Fibroblast of mammary gland (primary cell): ENCODE measurements at places on chromosomes 2 and 18.

GRCh38 chr18:13494871-13495445 lies 231.4 kb downstream of the FAM210A start:
- no peak for DNase-seq

- no peak for DNase-seq
Observed at GRCh38 chr2:9965119-9965822, 13.8 kb downstream of the GRHL1 start.

GRCh38 chr2:86372641-86373502 lies 35.4 kb upstream of the REEP1 start:
- peak; percentile 36 for DNase-seq

- no peak for DNase-seq
Observed at GRCh38 chr2:145055651-145056050, 535.7 kb upstream of the ZEB2 start.

GRCh38 chr2:104599787-104600510 lies 254.0 kb upstream of the POU3F3 start:
- peak; percentile 38 for DNase-seq

DNA sequence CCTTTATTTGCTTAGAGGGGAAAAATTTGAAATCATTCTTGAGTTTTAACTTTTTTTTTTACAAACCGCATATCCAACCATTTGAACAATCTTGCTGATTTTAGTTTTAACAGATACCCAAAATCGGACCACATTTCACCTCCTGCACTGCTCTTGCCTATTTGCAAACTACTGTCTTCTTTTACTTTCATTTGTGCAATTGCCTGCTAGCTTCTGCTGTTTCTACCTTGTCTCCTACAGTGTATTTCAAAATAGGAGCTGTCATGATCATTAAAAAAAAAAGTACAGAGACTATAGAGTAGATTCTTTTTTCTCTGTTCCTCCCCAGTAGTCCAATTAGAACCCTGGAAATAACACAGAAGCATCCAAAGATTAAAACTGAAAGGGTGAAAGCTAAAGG lies 1081.2 kb downstream of the SOCS6 start:
- DNase-seq, result no peak

DNA sequence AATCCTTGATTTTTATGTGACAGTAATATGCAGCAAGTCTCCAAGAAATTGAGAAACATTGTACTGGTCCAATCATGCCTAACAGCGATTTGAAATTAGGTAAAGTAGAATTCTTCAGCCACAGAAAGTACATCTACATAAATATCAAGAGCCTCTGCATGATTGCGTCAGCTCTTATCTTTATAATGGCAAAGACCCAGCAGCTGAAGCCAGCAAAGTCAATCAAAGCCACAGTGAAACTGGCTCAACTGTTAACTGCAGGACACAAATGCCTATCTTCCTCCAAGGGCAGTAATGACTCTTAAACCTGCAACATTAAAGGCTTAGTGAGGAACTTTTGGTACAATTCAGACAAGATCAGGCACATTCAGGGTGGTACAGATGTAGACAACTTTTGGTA lies 102.5 kb downstream of the BARD1 start:
- DNase-seq, result peak; percentile 4

- DNase-seq, result no peak
Observed at GRCh38 chr18:14945984-14946383, 198.0 kb downstream of the ANKRD30B start.

- DNase-seq, result peak; percentile 55
Observed at GRCh38 chr2:185291035-185291647, 447.5 kb upstream of the FSIP2 start.

GRCh38 chr2:232532419-232532818 lies 6.5 kb downstream of the CHRND start:
- DNase-seq, result no peak

DNA sequence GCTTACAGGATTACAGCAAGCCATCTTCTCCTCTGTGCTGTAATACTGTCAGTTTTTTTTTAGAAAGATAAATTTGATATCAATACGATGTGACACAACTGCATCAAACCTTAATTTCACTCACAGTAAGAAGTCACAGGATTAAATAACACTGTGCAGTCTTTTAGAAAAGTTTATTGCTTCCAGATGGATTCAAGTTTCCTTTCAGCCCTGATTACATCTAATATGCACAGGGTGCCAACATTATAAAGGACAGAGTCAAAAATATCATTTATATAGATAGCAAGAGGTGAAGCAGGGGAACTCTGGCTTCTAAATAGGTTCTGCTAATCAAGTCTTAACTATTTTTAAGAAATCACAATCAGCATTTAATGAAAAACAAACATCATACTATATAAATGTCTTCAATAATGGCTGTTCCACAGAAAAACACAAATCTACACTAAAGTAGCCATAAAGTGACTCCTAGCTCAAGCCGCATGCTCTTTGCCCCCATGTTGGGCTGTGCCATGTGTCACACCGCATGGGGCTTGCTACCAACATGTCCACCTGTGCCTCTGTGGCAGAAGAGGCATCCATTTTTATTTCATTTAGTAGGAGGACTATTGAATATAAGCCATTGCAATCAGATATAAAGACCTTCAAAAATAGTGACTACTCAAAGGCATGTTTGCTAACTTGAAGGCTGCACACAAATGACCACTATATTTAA lies 35.0 kb downstream of the CERKL start:
- DNase-seq, result no peak
